ENCODE measurements at places on chromosomes 7 and 10.

GRCh38 chr10:31583293-31583692 is 264.3 kb downstream of the ZEB1 start:
- no peak for DNase-seq

DNA sequence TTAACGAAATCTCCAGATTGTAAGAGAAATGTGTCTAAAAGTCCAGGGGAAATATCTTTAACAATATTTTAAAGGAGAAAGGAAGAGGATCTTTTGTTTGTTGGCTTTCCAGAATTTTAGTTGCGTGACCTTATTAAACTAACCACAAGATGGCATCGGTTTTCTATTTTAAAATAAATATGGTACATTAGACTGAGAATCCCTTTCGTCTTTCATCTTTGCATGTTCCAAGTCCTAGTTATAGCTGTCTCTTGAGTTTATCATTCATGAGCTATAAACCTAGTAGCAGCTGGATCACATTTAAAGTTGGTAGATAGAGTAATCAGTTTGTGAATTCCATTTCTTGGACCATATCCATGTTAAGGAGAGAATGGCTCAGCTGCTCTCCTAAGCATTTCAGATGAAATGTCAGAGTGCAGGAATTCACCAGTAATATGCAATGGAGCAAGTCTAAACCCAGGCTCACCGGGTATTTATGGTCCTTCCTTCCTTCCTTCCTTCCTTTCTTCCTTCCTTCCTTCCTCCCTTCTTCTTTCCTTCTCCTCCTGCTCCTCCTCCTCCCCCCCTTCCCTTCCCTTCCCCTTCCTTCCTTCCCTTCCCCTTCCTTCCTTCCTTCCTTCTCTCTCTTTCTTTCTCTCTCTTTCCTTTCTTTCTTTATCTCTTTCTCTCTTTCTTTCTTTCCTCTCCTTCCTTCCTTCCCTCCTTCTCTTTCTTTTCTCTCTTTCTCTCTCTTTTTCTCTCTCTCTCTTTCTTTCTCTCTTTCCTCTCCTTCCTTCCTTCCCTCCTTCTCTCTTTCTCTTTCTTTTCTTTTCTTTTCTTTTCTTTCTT is 57.8 kb upstream of the RAB18 start:
- no peak for DNase-seq

- DNase-seq, result no peak
These were observed 39.0 kb upstream of the TMEM229A start for GRCh38 chr7:124071843-124072242.

DNA sequence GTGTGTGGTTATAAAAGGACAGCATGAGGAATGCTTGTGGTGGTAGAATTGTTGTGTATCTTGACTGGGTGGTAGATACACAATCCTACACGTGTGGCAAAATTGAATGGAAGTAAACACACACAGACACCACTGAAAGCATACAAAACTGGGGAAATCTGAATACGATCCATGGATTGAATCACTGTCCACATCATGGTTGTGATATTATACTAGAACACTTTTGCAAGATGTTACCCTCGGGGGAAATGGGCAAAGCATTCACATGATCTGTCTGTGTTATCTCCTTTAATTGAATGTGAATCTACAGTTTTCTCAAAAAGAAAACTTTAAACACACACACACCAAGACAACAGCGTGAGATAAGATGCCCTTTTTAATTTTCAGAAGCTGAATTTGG is 165.2 kb upstream of the CELF2 start:
- no peak for DNase-seq

- no peak for DNase-seq
These were observed 751 bp downstream of the PAX2 start for GRCh38 chr10:100745882-100746783.

DNA sequence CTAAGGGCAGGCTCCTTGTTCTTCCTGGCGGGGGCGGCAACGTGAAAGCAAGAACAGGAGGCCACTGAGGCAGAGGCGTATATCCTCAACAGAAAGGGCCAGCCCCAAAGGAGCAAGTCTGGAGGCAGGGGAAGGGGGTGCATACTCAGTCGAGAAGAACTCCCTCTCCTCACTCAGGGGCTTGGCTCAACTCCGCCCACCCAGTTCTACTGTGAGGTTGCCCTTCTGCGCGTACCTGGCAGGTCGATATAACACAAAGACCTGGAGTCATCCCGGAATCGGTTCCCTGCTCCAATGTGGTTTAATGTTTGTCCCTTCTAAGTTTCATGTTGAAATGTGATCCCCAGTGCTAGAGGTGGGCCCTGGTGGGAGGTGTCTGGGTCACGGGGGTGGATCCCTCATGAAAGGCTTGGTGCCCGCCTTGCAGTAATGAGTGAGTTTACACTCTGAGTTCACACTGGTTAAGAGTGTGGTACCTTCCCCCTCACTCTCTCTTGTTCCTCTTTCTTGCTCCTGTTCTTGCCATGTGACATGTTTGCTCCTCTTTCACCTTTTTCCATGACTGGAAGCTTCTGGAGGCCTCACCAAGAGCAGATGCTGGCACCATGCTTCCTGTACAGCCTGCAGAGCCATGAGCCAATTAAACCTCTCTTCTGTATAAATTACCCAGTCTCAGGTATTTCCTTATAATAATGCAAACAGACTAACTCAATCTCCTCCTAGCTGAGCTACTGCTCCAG is 32.6 kb downstream of the GSDME start:
- no peak for DNase-seq

DNA sequence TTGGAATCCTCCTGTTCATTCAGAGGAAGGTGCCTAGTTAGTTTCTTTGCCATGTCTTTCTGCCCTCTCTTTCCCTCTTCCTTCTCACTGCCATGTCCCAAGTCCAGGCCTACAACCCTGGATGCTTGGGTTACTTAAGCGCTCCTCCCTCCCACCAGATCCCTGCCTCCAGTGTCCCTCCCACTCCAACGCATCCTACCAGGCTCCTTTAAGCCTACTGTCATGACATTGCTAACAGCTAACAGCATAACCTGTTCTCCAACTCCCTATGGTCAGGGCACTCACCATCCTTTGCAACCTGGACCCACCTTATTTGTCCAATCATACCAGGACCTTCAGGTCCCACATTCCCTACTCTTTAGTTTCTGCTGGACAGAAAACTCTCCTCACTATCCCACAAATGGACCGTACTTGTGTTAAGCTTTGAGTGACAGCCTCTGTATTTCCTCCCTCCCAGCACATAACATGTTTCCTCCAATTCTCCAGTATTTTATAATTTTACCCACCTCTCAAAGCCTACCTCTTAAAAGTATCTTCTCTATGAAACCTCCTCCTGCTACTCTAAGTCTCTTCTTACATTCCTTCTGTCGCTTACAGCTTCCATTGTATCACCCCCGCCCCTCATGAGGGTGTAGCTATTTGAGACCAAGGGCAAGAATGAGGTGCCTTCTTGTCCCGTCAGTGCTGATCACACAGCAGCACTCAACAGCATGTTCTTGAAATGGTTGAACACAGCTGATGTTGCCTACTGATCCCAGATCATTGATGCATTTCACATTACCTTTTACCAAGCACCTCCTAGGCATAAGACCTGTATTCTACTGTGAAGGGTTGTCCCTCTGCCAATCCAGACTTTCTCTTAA is 1.7 kb downstream of the BLNK start:
- no peak for DNase-seq

GRCh38 chr10:76481178-76481577 is 1049.8 kb downstream of the LRMDA start:
- DNase-seq, result no peak

GRCh38 chr7:140877249-140877524 is 47.5 kb downstream of the BRAF start:
- DNase-seq, result no peak

DNA sequence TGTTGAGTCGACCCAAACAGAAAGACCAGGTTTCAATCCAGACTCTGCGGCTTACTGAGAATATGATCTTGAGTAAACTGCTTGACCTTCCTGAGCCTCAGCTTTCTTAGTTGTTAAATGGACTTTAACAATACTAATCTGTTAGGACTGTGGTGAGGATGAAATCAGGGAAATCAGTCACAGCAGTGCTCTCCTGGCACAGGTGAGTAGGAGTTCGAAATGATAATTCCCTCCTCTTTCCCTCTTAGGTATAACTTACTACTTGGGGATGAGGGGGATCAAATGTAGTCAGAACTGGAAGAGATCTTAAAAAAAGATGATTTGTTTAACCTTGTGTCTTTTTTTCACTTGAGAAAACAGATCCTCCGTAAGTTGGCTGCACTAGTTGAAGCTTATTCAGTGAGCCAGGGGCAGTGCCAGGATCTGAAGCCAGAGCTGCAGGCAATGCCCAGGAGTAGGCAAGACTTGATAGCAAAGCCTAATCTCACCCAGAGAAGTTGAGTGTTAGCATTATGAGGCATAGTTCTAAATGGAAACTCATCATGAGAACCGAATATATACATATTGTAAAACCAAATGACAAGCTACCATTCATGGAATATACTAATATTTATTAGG is 1.8 kb upstream of the MAGI2 start:
- no peak for DNase-seq

- no peak for DNase-seq
These were observed 170.9 kb downstream of the ZMYND11 start for GRCh38 chr10:306007-306674.

- DNase-seq, result no peak
These were observed 6.5 kb upstream of the CCSER2 start for GRCh38 chr10:84321902-84322301.

GRCh38 chr7:14841869-14842268 is 60.7 kb downstream of the DGKB start:
- DNase-seq, result no peak

GRCh38 chr10:75592151-75592787 is 160.8 kb downstream of the LRMDA start:
- DNase-seq, result no peak

Measured in pulmonary artery endothelial cell (primary cell).